ENCODE measurements at places on chromosomes 3 and 15. TPM values are rescaled to one million over a fixed set of nuclear protein-coding genes. Genes with fewer than 3 reads are reported as not detected.

- no peak for DNase-seq
Observed at GRCh38 chr15:38010395-38010794, 76.0 kb downstream of the TMCO5A start.

DNA sequence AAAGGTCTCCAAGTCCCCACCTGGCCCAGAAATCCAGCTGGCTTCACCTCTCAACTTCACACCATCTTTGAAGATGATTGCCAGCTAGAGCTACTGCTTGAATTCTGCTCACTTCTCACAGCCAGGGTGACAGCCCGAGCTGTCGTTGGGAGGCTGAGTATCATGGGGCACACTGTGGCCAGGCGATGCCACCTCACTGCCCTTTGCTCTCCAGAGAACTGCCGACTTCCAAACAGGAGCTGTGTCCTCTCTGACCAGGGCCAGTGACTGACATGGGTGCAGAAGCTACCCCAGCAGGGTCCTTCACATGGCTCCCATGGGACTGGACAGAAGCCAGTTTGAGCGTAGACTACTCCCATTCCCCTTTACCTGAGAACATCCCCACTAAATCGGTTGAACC lies 254.0 kb downstream of the GABRB3 start:
- no peak for DNase-seq

DNA sequence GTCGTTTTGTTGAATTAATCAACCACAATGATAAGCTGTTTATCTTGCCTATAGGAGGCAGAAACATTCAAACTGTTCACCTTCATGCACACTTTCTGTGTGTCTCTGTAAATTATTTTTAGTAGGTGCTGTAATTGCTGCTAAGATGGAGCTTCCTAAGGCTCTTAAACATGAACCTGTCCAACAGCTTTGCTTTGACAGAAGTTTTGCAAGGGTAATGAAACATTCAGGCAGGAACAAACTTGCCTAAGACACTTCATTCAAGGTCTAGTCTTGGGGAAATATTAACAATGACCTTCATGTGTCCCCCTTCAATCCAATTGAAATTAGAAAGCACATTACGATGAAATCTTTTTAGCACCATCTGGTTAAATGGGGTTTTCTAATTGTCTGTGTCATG lies 156.1 kb downstream of the DIPK2A start:
- no peak for DNase-seq

DNA sequence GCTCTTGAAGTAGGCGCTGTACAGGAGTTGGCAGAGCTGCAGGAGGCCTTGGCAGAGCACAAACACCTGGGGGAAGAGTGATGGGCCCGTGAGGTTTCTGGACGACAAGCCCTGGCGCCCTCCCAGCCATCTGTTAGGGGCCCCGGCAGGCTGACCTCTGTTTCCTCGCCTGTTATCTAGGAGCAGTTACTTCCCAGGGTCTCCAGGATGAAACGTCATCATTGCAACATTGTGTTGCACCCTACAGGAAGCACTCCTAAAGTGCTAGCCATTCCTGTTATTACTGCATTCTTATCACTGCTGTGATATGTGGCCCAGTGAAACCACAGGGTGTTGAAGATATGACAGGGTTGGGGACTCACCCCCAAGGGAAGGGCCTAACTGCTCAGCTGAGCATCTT lies 50.2 kb downstream of the SLCO2A1 start:
- no peak for DNase-seq

- no peak for DNase-seq
Observed at GRCh38 chr3:48996640-48997039, 6.6 kb downstream of the P4HTM start.

DNA sequence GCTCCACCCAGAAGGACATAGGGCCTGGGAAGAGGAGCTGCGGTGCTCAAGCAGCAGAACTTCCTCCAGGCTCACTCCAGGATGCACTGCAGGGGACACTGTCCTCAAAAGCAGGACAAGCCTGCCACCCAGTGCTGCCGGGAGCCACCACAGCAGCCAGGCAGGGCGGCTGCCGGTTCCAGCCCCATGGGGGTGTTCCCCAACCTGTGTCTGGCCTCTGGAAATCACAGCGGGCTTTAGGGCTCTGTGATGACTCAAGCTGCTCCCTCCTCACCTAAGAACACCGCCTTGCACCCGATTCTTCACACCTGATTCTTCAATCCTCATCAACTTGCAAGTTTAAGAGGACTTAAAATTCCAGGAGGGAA lies 71.9 kb upstream of the SLC6A11 start:
- no peak for DNase-seq

- no peak for DNase-seq
Observed at GRCh38 chr3:193743702-193744047, 150.7 kb downstream of the OPA1 start.

DNA sequence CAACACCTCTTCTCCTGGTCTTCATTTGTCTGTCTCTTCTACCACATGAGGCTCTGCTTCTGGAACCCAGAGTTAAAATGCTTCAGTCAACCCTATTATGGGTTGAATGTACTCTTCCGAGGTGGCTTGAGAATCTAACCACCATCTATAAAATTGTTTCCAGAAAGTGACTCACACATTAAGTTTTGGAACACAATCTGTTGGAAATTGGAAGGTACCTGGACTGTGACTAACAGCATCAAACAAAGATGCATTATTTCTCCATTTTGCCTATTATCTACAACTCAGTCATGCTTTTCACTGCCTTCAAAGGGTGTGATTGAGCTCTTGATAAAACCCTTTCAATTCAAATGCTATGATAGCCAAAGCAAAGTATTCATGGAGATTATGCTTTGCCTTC lies 499.0 kb upstream of the SEMA6D start:
- DNase-seq, result no peak

DNA sequence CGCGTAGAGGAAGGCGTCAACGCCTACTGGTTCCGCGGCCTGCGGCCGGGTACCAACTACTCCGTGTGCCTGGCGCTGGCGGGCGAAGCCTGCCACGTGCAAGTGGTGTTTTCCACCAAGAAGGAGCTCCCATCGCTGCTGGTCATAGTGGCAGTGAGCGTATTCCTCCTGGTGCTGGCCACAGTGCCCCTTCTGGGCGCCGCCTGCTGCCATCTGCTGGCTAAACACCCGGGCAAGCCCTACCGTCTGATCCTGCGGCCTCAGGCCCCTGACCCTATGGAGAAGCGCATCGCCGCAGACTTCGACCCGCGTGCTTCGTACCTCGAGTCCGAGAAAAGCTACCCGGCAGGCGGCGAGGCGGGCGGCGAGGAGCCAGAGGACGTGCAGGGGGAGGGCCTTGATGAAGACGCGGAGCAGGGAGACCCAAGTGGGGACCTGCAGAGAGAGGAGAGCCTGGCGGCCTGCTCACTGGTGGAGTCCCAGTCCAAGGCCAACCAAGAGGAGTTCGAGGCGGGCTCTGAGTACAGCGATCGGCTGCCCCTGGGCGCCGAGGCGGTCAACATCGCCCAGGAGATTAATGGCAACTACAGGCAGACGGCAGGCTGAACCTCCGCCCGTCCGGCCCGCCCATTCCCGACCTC lies 4.1 kb downstream of the ISLR2 start:
- no peak for DNase-seq

- DNase-seq, result no peak
Observed at GRCh38 chr15:74584779-74585178, 30.9 kb upstream of the CLK3 start.

GRCh38 chr15:40100123-40100946 lies 8.3 kb downstream of the BMF start:
- no peak for DNase-seq

CYP8B1 gene
- not detected for total RNA-seq

RGMA gene
- total RNA-seq, result 11.8 TPM

GPR149 gene
- not detected for total RNA-seq
